ENCODE measurements at places on chromosomes 7 and 10.

- no peak for DNase-seq
These were observed 213.0 kb downstream of the INHBA start for GRCh38 chr7:41489885-41490284.

DNA sequence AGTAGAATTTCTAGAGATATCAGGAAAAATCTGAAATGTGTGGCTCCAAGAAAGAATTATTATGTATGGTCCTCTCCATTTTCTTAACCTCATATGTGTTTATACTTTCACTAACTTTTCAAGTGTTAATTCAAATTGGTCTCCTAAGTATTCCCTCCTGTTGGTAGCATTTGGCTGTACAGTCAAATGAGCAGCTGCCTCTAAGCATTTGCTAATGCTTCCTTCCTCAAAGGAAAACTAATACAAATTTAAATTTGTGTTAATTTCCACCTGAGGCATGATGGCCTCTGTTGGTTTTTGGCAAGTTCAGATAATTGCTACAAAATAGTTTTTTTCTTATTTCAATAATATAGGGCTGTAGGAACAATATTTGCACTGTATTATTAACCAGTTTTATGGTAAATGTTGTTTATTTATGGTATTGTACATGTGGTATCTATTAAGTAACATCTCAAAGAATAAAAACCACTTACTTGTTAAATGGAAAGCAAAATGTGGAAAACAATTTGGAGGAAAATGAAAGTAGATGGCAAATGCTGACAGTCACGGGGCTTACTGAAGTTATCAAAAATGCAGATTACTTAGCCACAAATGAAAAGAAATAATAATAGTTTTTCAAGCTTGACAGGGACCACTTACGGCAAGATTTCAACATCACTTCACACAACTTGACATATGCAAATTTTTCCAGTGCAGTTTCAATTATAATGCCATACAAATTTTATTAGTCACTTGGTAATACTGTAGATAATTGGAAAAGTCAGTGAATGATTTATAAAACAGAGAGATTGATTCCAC, 299.3 kb upstream of the MEOX2 start:
- no peak for DNase-seq

DNA sequence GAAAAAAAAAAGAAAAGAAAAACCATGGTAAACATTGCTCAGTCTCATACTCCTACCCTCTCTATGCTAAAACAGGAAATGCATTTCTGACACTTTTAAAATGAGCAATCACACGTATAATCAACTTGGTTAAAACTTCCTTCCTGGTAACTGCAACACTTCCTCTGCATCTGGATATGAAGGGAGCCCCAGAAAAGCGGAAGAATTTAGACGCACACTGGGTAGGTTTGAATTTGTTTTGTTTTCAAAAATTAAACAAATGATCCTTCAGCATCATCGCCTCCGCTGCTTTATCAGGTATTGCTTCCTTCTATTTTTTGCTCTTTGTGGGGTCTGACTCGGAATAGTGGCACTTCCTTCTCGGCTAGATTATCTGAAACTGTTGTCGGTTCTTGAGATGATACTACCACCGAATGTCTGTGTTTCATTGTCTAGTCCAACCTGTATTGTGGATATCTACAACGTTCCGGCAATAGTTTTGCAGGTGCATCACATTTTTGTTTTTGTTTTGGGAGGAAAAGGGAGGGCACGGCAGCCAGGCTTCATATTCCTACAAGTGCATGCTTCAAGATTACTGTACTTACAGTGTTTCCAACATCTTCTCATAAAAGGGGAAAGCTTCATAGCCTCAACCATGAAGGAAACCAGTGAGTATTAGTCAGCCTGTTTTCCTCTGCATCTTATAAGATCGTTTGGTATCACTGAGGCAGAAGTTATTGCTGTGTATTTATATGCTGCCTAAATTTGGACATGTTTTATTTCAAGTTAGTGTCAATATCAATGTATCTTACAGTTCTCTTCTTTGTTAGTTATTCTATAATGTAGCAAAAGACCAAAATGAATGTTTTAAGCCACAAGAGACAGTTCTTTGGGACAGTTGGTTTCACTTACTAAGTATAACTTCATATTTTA, at the start of gene PIK3CG:
PIK3CG (plus strand) TSS at position 153 of the 912 bp plus-strand sequence. CDS start 2,280 bp downstream, outside the sequence.
- peak; percentile 38 for DNase-seq

DNA sequence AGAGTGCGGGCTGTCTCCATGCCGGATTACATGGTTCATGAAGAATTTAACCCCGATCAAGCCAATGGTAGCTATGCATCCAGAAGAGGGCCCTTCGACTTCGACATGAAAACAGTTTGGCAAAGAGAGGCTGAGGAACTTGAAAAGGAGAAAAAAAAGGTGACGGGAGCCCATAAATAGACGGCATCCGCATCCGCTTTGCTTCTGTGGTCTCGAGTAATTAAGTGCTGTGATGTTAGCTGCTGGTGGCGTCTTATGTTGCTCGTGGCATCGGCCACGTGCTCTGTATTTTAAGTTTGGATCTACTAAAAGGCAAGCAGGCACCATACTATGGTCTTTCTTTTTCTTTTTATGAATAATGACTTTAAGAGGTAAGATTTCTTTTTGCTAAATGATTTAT, 11.1 kb downstream of the C7orf57 start:
- no peak for DNase-seq

DNA sequence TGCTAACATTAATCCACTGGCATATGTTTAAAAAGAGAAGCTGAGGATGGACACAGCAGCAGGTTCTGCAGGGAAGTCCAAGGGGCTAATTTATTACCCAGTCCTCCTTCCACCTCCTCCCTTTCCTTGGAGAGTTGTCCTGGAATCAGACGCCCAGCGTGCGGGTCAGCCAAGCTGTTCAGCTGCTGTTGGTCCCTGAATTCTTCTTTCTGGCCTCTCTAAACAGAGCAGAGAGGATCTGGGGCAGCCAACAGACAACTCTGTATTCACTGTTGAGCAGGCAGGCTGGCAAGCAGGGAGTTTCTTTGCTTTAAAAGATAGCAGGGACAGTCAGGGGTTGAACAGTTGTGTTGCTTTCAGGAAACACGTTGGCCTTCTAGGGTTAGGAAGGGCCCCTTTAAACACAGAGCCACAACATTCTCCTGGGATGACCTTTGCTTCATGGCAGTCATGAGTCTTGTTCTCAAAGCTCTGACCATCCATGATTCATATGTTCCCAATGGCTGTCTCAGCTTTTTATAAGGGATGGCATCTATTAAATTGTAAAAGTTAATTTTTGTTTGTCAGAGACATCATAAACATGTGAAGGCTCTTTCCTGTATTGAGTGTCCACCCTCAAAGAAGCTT, 217.0 kb downstream of the CREB5 start:
- no peak for DNase-seq

- DNase-seq: peak; percentile 33
These were observed 1.6 kb downstream of the SFMBT2 start for GRCh38 chr10:7409045-7409731.

DNA sequence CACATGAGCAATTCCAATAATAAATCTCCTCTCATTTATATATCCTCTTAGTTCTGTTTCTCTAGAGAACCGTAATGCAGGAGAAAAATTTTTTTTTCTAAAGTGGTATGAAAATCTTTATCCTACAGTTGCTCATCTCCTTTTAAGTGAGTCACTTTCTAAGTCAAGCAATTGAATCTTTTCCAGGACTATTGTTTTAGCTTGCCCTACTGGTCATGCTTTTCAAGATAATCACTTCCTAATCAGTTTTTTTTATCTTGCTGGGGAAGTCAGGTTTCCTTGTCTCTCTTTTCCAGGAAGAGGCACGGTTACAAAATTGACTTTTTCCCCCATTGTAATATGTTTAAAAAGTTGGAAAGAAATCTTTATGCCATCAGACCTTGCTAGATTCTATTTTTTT, 44.0 kb downstream of the INPP5F start:
- no peak for DNase-seq

- no peak for DNase-seq
These were observed 325.2 kb downstream of the WDR37 start for GRCh38 chr10:1381339-1381738.

Data from erythroblast (primary cell).